Activated naive CD8-positive, alpha-beta T cell treated with anti-CD3 and anti-CD28 coated beads, Interleukin-2, amount 50 U/mL, for 16 hours (primary cell): ENCODE measurements at places on chromosomes 13 and 19.

- DNase-seq, result no peak
Measured at GRCh38 chr19:49818649-49819370, 721 bp downstream of the MED25 start.

DNA sequence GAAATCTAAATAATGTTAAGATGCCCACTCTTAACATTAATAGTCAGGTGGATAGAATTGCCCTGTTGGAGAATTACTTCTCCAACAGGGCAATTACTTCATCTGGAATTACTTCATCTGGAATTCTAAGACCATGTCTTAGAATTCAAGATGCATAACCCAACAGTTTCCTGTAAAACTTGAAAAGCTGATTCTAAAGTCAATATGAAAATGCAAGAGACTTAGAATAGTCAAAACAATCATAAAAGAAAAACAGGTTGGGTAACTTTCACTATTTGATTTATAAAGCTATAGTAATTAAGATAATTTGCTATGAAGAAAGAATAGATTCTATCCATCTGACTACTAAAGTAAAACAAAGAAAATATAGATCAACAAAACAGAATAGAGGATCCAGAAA is 75.2 kb downstream of the ABCC4 start:
- DNase-seq, result no peak

DNA sequence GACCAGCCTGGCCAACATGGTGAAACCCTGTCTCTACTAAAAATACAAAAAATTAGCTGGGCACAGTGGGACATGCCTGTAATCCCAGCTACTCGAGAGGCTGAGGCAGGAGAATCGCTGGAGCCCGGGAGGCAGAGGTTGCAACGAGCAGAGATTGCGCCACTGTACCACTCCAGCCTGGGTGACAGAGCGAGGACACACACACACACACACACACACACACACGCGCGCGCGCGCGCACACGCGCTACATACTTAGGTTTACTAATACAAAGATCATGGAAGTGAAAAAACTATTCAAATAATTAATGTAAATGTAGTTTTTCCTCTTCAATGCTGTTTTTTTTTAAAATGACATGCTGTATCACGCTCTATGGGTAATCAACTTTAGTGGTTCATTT is 58.5 kb upstream of the ZDHHC20 start:
- no peak for DNase-seq

DNA sequence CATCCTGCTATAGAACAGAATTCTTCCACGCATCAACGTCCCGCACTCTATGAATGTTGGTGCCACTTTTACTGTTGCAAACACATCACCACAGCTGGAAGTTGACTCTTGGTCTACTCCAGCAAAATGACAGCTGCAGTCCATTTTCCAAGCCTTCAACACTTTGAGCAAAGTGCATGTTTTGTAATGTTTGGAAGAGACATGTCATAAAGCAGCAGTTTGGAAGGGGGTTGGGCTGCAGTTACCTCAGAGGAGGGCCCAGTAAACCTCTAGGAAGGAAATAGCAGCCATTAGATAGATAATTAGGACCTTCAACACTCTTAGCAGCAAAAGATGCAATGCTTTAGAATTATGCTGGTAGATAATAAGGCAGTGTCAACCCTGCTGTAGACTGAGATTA is 323.6 kb downstream of the TDRD3 start:
- DNase-seq, result no peak

DNA sequence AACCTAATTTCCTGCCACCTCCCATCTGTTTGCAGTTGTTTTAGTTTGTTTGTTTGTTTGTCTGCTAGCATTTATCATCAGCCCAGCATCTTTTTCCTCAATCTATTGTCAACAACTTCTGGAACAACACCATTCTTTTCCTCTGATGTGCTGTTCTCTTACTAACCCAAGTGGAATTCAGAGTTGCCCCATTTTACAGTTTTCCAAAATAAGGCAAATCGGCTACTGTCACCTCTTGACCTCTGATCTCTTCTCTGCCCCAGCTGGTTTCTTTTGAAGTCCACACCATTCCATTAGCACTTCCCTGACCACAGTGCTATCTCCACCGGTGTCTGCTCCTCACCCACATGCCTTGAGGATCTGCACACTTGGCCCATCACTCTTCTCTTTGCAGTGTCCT is 102.4 kb downstream of the EFNB2 start:
- DNase-seq, result no peak

DNA sequence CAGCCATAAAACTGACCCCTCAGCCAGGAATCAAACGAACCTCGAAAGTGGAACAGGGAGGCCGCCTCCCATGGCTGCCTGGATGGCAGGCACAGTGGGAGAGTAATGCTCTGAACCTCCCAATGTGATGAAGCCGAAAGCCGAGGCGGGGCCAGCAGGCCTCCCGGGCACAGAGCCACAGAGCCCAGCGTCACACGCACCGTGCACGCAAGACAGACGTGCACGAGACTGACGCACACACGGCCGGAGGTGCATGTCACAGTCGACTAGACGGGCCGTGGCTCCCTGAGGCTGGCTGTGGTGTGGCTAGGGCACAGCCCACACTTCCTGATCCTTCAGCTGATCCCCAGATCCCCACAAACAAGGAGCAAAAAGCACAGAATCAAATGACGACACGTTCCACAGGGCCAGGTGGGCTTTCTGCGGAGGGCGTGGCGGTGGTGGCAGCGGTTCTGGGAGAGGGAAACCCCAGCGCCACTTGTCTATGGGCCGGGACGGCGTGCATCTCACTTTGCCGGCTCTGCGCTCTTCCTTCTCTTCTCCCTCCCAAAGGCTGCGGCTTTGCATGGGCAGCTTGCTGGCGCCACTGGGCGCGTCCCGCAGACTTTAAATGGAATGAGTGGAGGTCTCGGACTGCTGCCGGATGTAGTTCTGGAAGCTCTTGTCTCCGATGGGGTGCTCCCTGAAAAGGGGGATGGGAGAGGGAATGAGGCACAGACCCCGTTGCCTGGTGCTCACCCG is 5.0 kb upstream of the C13orf46 start:
- no peak for DNase-seq

DNA sequence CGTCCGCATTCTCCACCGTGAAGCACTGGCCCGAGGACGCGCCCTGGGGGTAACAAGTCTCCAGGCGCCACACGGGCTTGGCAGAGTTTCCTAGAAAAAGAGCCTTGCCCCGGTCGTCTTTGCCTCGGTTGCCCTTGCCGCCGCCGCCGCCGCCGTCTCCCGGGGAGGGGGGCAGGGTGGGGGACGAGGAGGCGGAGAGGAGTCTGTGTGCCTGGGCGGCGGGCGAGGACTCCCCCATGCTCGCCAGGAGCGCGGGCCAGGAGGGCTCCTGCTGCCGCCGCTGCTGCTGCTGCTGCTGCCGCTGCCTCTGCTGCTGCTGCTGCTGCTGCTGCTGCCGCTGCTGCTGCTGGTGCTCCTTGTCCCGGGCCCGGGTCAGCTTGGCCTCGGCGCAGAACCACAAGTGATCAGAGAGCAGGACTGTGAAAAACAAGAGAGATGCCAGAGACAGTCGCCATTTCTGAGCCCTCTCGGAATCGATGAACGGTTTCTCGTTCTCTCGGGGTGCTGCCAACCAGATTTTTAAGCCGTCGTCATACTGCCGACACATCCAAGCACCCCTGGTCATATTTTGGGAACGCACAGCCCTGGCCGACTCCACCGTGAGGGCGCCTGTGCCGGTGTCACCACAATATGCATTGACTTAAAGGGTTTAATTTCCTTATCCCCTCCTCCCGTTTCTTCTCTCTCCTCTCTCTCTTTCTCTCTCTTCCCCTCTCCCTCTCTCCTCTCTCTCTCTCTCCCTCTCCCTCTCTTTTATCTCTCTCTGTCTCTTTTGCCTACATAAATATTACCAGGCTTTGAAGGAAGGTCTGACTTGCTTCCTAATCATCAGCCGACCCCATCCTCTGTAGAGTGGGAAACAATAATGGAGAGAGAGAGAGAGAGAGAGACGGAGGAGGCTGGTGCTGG is 349.1 kb downstream of the LIG4 start:
- DNase-seq, result no peak

DNA sequence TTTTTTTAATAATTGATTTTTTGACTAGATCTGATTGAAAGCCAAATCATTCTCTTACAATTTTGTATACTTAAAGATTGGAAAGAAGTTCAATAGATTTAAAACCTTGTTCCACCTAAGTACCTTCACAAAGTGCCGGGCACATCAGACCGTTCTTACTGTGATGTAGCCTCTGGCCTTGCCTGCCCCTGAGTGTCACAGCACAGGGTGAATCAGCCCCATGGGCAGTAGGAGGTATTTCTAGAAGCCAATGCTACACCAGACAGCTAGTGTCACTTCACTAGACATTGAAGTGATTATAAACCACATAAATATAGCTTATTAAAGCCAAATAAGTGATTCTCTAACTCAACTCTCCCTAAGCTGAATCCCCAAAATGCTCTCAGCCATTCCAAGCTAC is 131.3 kb downstream of the LACC1 start:
- no peak for DNase-seq

DNA sequence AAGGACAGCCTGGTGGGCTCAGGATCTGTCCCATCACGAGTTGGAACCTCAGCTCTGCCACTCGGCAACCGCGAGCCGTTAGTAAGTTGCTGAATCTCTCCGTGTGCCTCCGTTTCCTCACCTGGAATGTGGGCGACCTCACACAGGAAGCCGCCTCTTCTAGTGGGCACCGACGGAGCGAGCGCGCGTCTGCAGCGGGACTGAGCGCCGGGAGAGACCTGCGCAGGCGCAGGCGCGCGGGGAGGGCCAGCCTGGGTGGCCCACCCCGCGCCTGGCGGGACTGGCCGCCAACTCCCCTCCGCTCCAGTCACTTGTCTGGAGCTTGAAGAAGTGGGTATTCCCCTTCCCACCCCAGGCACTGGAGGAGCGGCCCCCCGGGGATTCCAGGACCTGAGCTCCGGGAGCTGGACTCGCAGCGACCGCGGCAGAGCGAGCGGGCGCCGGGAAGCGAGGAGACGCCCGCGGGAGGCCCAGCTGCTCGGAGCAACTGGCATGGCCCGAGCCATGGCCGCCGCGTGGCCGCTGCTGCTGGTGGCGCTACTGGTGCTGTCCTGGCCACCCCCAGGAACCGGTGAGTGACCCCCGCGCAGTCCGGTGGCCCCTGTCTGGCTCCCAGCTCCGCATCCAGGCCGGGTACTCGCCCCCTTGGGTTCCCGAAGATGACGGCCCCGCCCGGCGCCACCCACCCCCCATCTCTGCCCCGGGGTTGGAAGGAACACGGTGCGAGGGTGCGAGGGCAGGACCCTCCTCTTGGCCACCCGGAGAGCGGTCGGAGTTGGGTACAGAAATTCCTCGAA is at the start of gene PVR:
TSS of gene PVR (plus strand) at position 306 of the 797 bp plus-strand sequence. CDS start at position 493, 187 bp downstream.
- no peak for DNase-seq

DNA sequence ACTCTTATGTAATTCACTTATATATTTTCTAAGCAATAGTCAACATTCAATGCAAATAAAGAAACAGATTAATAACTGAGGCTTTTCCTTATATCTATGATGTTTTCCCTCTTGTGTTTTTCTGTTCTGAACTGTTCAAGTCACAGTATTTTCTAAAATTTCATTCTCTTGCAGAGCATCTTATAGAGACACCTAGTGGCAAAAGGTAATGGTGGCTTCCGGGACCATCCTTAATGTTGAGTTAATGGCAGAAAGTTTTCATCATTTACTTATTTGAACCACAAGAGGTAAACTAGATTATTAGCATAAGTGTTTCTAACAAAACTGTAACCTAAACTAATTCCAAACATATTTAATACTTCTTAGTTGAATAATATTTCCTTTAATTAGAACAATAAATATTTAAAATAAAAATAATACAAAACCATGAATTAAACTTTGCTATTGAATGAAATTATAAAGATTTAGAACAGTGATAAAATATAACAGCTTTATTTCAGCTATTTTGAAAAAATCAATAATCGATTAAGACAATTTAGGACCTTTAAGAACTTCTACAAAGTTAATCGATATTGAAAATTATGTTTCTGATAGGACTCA is 1.7 kb upstream of the SLITRK5 start:
- DNase-seq, result no peak

DNA sequence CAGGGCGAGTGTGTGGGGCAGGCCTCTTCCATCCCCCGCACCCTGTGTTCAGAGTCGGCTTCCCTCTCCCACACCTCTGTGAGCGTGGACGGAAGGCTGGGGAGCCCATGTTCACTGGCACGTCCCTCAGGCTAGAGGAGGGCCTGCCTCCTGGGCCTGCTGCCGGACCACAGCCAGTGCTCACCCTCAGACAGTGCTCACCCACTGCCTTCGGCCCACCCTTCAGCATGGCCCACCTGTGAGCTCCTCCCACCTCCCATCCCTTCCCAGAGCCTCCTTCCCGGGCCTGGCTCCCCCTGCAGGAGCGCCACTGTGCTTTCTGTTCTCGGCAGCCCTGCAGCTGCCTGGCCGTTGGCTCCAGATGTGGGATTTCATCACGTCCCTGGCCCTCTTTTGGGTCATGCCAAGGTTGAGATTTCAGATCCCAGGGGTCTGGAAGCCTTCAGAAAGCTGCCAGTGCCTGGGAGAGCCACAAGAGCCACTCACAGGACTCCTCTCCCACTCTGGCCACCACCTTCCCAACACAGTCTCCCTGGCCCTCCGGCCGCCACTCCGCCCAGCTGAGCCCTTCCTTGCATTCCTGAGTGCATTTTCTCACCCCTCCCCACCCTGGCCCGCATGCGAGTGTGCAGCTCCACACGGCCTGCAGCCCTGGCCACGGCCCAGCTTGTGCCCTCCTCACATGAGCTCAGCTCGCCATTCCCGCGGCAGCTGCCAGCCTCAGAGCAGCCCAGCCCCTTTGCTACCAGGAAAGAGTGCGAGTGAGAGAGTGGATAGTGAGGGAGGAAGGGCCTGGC is 25.3 kb downstream of the CAPN12 start:
- no peak for DNase-seq

DNA sequence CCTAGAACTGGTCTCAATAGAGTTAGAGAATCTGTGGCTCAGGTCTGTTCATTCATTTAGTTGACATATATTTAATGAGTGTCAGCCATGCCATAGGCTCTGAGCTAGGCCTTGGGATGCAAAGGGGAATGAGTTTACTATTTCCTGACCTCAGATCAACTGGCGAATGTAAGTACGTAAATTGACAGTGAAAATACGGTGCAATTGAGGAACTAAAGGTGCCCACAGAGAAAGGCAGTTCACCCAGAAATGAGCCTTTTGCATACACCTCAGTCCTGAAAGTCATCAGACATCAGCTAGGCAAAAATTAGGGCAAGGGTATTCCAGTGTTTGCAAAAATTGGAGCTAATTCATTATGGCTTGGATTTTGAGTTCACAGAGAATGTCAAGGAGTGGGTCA is 20.6 kb upstream of the UPF3A start:
- DNase-seq, result no peak

- no peak for DNase-seq
Measured at GRCh38 chr13:21171420-21171819, 4.9 kb downstream of the SKA3 start.
